IPS DF 19.7 (cell line): ENCODE measurements at places on chromosomes 7 and 10.

- DNase-seq, result no peak
Measured at GRCh38 chr10:124267911-124268549, 150.7 kb downstream of the OAT start.

- DNase-seq, result no peak
Measured at GRCh38 chr10:22702348-22702747, 12.0 kb downstream of the PIP4K2A start.

DNA sequence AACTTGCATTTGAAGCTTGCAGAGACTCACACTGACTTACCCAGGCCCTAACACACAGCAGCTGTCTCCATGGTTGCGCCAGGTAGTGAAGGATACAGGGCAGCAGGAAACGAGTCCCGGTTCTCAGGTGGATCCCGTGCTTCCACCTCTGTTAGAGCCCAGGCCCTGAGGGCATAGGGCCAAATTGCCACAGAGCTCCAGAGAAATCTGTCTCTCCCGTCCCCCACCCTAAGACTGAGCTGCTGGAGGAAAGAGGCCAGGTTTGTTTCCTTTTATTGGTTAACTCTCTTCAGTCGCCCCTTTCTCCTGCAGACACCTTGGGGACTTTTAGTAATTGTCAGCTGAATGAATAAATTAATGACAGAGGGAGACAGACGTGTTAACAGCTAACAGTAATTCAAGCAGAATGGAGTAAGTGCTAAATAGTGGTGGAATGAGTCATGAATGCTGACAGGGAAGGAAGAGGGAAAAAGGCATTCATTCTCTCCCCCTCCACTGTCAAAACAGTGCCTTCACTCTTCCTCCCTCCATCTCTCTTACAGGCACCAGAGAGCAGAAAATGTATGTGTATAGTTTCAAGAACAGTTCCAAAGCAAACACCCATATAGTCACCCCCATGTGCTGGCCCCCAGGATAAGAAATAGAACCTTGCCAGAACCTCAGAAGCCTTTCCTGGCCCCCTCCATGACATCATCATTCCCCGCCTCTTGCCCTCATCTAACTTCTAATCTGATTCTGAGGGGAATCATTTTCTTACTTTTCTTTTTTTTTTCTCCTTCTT, 16.8 kb upstream of the DLG5 start:
- DNase-seq, result no peak

DNA sequence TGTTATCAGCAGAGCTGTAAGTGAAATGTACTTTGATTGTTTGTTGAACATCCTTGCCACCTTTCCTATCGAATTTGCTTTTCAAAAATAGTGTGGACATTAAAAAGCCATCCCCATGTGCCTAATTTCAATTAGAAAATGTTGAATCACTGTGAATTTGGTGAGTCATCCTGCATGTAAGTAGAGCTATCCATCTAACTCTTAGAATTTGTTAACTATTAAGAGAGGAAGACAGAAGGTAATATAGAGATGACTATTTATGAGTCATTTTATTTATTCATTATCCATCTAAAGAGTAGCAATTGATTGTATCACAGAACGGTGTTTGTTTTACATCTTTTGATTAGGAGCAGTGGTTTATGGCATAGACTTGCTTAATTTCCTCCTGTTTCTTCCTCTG, 154.7 kb downstream of the MGMT start:
- DNase-seq, result no peak

DNA sequence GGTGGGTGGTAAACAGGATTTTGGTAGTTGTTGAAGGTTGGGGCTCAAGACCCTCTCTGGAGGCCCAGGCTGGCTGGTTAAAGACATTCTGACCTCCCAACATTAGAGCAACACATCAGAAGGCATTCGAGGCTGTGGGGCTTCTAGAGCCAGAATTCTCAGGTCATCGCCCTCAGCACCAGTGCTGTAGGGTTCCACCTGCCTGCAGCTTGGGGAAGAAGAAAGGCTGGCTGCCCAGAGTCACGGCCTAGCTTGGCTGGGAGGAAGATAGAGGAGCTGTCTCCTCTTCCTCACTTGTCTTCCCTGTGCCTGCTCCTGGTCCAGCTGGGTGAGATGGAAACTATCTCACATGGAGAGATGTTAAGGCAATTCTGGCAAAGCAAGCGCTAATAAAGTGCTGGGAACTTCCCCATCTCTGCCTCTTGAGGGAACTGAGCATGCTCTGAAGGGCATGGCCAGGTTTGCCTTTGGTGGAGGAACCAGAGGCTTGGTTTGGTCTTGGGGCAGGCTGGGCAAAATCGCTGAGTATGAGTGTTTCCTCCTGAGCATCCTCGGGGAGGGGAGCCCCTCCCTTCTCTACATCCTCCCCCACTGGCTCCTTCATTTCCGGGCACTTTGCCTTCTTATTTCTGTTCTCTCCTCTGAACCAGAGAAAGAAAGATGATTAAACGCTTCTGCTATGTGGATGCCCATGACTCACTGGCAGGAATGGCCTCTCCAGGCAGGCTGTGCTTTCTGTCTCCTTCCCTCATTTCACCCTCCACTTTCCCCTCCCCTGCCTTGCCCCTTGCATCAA, 509.0 kb upstream of the PODXL start:
- no peak for DNase-seq

DNA sequence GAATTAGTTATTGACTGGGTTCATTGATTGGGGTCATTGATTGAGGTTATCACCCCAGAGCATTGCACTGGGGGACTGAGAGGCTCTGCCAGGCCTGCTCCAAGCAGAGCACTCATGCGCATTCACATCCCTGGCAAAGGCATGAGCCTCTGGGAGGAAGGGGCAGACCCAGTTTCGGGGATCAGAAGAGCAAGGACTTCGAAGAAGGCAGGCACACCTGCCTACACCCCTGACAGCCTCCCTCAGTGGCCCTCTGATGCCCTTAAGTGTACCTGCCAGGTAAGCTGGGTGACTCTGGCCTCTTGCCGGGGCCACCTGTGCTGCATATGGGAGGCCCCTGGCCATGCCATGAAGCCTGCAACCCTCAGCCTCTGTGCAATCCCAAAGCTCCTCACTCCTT, 181.1 kb downstream of the PTPN20 start:
- no peak for DNase-seq

DNA sequence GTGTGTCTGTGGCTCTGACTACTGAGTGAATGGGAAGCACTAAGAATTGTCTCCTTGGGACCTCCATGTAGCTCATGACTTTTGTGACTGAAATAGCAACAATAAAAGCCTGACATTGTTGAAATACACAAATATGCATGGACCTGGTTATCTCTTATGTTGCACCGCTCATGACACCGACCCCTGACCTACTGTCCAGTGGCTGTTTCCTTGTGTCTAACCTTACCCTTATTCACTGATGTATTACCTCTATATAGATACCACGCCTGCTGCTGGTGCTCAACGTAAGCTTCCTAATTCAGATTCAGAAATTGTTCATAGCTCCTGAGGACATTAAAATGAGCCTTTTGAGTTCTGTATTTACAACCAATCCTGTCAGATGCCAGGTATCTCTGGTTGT, 243.4 kb upstream of the SEMA3C start:
- DNase-seq, result no peak

- DNase-seq, result no peak
Measured at GRCh38 chr7:130697820-130698219, 11.5 kb upstream of the TSGA13 start.

GRCh38 chr10:120802935-120803334, 48.2 kb upstream of the WDR11 start:
- no peak for DNase-seq

GRCh38 chr7:29557954-29558353, 5.7 kb upstream of the PRR15 start:
- no peak for DNase-seq

DNA sequence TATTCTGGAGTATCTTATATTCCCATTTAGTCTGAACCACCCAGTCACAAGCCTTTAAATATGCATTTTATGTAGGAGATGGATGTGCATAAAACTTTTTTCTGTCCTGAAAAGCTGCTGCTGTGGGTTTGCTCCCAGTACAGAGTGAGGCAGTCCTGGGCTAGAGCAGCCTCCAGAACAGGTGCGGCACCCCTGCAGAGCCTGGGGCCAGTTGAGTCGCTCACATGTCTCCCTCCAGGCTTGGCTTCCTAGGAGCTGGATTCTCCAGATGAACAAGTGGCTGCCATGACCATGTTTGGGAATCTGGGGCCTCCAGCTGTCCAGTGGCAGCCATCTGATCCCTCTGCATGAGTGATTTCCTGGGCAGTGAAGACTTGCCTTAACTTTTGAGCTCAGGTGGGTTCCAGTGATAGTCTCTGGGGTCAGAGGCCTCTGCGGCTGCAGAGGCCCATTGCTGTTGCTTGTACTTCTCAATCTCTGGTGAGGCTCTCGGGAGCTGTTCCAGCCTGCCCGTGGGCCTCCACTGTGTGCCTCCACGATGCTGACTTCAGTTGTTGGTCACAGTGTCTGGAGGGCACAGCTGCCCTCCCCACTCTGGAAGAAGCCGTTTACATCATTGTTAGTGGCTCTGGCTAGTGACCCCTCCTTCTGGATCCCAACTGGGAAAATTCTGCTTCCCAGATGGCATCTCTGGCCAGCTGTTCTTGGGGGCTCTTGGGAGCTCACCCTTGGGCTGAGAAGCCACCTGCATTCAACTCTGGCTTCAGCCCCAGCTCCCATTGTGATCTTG, 120.4 kb downstream of the EMX2 start:
- no peak for DNase-seq
